GM04503 (cell line): ENCODE measurements at places on chromosomes 2 and 18.

- DNase-seq: no peak
Observed at GRCh38 chr2:215678094-215678493, 242.2 kb upstream of the FN1 start.

DNA sequence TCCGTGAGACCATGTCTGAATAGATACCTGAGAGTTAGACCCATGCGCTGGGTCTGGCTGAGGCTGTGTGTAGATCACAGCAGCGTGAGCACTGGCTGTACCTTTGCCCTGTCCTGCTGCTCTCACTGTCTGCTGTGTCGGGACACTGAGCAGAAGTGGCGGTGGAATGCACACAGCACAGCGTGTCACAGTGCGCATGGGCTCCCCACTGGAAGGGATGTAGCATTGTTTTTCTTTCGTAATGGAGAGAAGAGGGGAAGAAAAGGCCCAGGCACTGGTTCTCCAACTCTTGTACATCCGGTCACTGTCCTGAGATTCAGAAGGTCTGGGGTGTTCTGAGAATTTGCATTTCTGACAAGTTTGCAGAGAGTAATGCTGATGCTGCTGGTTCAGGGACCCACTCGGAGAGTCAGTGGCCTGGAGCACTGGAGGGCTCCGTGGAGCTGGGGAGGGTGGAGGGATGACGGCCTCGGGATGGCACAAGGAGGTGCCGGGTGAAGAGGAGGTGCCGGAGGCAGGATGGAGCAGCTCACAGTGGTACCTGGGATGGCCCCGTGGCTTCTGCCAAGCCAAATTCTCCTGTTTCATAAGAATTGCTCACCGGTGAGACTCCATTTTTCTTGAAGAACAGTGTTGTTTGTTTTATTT, 252.8 kb downstream of the LDLRAD4 start:
- DNase-seq: no peak

- peak; percentile 42 for DNase-seq
Observed at GRCh38 chr2:191631754-191632153, 46.2 kb upstream of the NABP1 start.

DNA sequence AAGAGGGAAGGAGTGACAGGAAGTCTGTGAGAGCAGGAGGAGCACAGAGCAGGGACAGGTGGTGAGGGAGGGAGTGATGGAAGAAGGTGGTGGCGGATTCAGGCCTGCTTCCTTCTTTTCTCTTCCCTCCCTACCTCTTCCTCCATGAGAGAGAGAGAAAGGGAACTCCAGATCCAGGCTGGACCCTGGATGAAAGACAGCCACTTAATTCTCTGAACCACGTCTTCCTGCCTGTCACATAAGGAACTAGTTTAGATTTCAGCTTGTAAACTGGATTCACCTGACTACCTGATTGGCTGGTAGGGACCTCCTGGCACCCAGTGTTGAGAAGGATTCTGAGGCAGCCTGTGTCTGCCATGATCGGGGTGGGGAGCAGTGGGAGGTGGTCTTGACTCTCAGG, 48.9 kb downstream of the PAX8 start:
- DNase-seq: no peak

DNA sequence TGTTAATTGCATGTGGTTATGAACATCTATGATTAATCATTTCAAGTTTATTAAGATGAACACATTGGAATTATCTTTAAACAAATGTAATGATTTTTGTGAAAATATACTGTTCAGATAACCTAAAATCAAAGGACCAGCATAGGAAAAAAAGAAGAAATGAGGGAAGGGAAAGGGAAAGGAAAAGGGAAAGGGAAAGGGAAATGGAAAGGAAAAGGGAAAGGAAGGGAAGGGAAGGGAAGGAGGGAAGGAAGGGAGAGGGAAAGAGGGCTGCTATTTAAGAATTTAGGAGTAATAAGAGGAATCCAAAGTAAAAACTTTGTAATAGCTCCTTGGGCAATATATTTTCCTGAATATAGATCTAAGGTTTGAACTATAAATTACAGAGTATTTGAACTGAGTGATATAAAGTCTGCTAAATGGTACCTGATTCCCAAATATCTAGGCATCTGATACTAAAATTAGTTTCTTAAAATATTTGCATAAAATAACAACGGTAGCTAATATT, 726.3 kb downstream of the EPHA4 start:
- DNase-seq: no peak

DNA sequence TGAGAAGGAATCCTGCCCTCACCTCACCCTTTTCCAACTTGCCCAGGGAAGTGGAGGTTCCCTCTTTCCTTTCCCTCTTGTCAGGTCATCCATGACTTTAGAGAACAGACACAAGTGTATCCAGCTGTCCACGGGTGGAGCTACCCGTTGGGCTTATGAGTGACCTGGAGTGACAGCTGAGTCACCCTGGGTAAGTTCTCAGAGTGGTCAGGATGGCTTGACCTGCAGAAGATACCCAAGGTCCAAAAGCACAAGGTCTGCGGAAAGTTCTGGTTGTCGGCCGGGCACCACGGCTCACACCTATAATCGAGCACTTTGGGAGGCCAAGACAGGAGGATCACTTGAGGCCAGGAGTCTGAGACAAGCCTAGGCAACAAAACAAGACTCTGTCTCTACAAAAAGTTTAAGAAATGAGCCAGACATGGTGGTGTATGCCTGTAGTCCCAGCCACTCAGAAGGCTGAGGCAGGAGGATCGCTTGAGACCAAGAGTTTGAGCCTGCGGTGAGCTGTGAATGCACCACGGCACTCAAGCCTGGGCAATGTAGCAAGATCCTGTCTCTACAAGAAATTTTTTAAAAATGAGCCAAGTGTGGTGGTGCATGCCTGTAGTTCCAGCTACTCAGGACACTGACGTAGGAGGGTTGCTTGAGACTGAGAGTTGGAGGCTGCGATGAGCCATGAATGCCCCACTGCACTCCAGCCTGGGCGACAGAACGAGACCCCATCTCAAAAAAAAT, 14.0 kb upstream of the CNDP1 start:
- no peak for DNase-seq

DNA sequence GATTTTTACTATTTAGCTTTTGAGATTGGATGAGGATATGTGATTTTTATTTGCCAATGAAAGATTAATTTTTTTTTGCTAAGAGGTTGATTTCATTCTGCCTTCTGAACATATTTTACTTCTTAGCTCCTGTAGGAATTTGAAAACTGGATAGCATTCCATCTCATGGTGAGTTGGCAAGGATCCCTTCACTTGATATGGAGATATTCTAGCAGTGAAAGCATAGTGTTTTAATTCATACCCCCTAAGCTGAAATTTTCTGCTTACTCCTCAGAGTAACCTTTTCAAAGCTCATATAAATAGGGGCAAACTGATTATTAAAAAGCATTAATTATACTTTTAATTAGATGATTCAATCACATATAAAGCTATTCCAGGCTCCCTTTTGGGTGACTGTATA, 61.0 kb upstream of the KCNJ3 start:
- no peak for DNase-seq

GRCh38 chr18:12010187-12010802, 29.0 kb downstream of the IMPA2 start:
- no peak for DNase-seq

DNA sequence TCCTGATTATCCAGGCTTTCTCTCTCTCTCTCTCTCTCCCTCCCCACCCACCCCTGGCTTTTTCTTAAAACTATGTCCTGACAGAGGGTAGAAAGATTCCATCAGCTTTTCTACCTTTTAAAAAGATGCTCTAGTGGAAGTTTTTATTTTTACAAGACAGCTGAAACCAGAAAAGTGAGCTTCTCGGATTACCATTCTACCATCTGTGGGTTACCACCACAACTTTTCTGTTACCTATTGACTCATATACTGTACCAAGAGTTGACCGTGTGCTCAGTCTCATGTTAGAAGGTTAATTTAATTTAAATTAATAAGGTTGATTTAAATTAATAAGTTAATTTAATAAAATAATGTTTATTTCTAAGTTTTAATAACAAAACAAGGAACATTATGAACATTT, 137.6 kb downstream of the UPP2 start:
- no peak for DNase-seq

GRCh38 chr2:190912726-190913125, 32.1 kb downstream of the GLS start:
- DNase-seq: no peak

GRCh38 chr2:233832869-233833311, 21.4 kb downstream of the HJURP start:
- DNase-seq: no peak
